ENCODE measurements at places on chromosomes 2 and 18. TPM values are rescaled to one million over a fixed set of nuclear protein-coding genes. Genes with fewer than 3 reads are reported as not detected.

DNA sequence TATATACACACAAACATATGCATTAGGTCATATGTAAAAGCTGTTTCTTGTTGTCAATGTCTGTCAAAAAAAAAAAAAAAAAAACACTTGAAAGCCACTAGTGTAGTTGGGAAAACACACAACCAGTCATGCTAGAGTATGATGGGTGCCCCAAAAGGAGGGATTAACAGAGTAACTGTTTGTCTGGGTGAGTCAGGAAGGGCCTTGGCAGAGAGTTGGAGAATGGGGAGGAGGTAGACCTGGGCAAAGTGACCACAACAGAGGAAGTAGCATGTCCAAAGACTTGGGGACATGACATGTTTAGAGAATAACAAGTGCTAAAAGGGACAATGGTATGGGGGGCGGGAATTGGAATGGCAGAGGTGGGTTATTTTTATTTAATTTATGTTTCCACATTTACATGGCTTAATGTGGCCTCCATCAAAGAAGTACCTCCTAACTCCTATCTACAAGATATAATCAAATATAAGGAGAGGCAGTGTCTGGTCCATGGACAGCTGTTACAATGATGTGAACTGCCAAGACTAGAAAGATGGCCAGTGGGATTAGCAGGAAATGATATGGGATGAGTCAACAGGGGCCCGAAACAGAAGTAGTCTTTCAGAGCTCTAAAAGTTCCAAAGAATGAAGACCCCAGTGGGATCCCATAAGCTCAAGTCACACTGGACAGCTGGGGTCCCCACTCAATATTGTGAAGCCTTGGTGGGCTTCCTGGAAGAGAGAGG, 99.9 kb upstream of the ZFP36L2 start:
- no peak for DNase-seq

- DNase-seq: no peak
These were observed 156.6 kb downstream of the NR4A2 start for GRCh38 chr2:156175946-156176345.

DNA sequence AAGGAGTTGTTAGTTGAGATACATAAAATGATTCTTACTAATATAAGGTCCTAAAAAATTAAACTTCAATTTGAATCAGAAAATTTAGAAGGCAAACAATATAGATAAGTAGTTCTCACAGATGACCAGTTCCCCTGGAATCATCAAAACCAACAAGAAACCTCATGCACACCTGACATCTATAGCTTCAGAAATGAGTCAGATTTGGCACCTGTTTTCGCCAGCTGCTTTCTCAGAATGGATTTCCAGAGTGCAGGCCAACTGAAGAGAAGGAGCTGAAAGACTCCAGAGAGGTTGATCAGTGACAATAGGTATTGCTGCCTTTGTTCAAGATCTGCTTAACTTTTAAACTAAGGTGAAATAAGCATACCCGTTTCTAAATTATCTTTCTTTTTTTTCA, 192.4 kb downstream of the RDH14 start:
- DNase-seq: no peak

GRCh38 chr18:79965119-79965902, 868 bp downstream of the HSBP1L1 start:
- no peak for DNase-seq

GRCh38 chr2:37325625-37326071, 1.0 kb upstream of the PRKD3 start:
- DNase-seq: no peak

The INHA gene
- total RNA-seq: 0.50 TPM

The KRTCAP3 gene
- total RNA-seq: 6.9 TPM

The MYO5B gene
- 0.25 TPM for total RNA-seq

The TIMM21 gene
- 43.8 TPM for total RNA-seq

All from neural crest cell (in vitro differentiated cells).